Kidney (tissue), 22 donors: ENCODE measurements at places on chromosomes 7 and 10.

DNA sequence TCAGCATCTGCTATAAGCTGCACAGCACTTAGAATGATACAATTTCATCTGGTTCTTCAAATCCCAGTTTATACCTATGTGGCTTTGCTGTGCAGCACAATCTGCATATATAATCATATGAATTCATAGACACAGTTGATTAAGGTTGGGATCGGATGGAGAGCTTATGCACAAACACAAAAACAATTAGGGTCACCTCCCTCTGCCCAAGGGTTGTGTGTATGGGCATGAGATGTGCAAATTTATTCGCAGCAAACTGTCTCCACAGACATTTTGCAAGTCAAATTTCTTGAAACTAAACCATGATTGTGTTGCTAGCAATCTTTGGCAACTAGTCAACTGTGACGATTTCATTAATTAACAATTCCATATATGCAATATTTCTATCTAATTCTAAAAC lies 955.7 kb downstream of the SORCS3 start:
- DNase-seq = no peak

GRCh38 chr10:83166344-83166743 lies 973.0 kb upstream of the GHITM start:
- DNase-seq = peak; percentile 54

- DNase-seq = no peak
Measured at GRCh38 chr10:33098951-33099663, 141.1 kb upstream of the ITGB1 start.

DNA sequence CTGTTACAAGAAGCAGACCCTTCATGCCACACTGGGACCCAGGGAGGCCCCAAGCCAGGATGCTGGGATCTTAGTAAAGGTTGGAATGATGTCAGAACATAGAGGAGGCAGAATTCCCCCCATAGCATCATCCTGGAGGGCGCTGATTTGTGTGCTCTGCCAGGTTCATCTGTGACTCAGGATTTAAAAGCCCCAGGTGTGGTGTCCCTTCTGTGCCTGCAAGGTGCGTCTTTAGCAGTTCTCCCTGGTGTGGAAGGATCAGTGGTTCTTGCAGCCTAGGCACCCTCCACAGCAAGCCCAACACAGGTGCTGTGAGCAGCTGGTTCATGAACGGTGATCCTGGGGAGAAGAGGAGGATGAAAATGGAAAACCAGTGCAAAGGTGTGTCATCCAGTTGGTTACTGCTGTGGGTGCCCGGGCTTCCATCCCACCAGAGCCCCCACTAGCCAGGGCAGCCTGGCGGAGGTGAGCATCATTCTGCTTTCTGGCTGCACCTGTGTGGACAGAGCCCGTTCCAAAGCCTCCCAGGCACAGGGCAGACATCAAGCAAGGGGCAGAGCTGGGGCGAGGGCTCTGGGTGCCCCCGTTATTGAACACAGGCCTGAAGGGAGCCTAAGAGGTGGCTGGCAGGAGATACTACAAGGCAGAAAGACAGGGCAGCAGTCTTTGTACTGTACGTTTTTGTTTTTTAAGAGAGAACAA lies 49.5 kb downstream of the IKZF1 start:
- DNase-seq = no peak

DNA sequence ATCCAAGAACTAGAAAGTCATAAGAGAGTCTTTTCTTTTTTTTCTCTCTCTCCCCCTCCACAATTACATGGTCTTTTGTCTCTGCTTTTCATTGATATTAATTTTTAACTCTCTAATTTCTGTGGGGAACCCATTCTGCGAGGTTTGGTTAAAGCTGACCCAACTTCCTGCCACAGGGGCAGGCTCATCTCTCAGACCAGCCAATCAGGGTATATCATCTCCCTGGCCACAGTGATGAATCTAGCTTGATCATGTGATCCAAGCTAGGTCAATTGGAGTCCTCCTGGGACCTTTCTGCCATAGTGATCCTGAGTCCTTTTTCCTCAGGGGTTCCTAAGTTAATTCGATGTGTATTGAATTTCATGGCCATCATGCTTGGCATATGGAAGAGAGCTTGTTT lies 38.0 kb upstream of the TRUB1 start:
- DNase-seq = no peak

DNA sequence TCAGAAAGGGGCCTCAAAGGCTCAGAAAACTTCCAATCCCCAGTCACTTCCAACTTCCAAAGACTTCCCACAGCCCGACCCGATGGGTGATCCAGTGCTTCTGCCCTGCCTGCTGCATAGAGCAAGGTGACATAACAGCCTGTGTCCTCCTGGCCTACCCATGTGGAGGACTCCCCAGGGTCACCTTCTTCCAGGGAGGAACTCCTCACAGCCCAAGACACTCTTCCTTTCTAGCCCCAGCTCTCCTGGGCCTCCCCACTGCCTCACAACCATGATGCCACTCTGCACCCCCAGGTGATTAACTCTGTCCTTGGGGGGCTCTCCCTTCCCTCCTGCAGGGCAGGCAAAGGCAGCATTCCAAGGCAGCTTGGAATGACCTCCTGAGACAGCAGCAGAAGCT lies 158.4 kb upstream of the PDE1C start:
- DNase-seq = no peak

- DNase-seq = no peak
Measured at GRCh38 chr7:38317515-38317914, 44.1 kb upstream of the TARP start.
